Psoas muscle (tissue), 8 donors: ENCODE measurements at places on chromosomes 6 and 20. TPM values are rescaled to one million over a fixed set of nuclear protein-coding genes. Genes with fewer than 3 reads are reported as not detected.

Gene C6orf141
- polyA plus RNA-seq, result 0.75 TPM

Gene ZNF831
- 0.04 TPM for polyA plus RNA-seq

Gene SLC4A11
- 0.39 TPM for polyA plus RNA-seq

Gene MDC1
- polyA plus RNA-seq, result 4.1 TPM

Gene DCDC2
- polyA plus RNA-seq, result 0.47 TPM

Gene ARHGAP40
- polyA plus RNA-seq, result not detected

Gene FNDC1
- polyA plus RNA-seq, result 0.14 TPM

Gene ARFGEF3
- 0.22 TPM for polyA plus RNA-seq

Gene ZC2HC1B
- not detected for polyA plus RNA-seq

Gene CHRNA4
- 0.01 TPM for polyA plus RNA-seq

Gene FILIP1
- polyA plus RNA-seq, result 2.8 TPM

Gene SAMD3
- polyA plus RNA-seq, result not detected

Gene RIPOR3
- 5.7 TPM for polyA plus RNA-seq

Gene SPTLC3
- 0.14 TPM for polyA plus RNA-seq

Gene CDSN
- polyA plus RNA-seq, result not detected

Gene PI3
- polyA plus RNA-seq, result 0.18 TPM

Gene UNC93A
- not detected for polyA plus RNA-seq

Gene NEURL2
- 4.3 TPM for polyA plus RNA-seq

Gene LTB
- 1.0 TPM for polyA plus RNA-seq

Gene OR2J3
- not detected for polyA plus RNA-seq
